ENCODE measurements at places on chromosomes 1 and 21.
A peak's percentile ranks its signal among the peaks of the same experiment; 100 is the strongest.

- no peak for DNase-seq
These were observed 1.8 kb upstream of the SYT2 start for GRCh38 chr1:202711949-202712635.

DNA sequence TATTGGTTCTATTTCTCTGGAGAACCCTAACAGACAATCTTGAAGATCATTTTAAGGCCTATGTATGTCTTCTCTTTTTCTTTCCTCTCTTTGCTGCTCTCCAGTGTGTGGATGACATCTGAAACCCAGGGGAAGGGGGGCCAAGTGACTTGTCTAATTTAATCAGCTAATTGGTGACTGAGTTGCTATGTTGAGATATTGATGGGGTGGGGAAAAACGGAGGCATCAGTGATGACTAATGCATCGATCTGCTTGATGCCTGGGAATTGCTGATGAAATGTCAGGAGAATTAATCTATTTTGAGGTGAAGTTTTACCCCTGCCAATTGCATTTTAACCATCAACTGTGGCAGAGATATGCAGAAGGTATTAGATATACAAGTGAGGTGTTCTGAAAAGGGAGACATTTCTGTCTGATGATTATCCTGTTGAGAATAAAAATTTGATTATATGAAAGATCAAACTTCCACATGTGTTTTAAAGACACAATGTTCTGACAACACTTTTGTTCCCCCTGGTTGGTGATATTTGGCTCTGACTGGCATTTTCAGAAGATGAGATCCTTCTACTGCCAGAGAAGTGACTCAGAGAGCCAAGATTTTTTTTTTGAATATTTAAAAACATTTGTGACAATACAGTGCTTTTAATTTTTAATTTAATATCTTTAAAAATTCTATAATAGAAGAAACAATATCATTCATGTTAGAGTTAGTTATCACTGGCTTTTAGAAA, 18.7 kb upstream of the PTGFR start:
- no peak for DNase-seq

GRCh38 chr21:39555911-39556590, 56.7 kb upstream of the B3GALT5 start:
- DNase-seq = no peak

- DNase-seq = no peak
These were observed 1.6 kb downstream of the ELOVL1 start for GRCh38 chr1:43366179-43366578.

DNA sequence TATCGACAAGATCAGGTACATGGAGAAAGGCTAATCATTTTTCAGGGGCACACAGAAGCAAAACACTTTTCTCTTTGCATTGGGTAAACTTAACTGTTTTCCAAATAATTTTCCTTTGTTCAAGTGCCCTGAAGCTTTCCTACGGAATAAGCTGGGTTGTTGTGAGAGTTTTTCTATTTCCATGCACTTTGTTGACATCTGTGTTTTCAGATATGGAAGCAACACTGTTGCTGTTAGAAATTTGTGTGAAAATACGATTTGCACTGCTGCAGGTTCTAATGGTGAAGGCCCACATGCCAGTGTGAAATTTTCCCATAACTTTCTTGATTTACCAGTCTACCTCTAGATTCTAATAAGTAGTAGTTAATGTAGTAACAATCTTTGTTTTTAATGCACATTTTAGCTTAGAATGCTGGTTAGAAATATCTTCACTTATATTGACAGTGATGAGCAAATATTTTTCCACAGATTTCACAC, 18.3 kb downstream of the NFYC start:
- DNase-seq = no peak

DNA sequence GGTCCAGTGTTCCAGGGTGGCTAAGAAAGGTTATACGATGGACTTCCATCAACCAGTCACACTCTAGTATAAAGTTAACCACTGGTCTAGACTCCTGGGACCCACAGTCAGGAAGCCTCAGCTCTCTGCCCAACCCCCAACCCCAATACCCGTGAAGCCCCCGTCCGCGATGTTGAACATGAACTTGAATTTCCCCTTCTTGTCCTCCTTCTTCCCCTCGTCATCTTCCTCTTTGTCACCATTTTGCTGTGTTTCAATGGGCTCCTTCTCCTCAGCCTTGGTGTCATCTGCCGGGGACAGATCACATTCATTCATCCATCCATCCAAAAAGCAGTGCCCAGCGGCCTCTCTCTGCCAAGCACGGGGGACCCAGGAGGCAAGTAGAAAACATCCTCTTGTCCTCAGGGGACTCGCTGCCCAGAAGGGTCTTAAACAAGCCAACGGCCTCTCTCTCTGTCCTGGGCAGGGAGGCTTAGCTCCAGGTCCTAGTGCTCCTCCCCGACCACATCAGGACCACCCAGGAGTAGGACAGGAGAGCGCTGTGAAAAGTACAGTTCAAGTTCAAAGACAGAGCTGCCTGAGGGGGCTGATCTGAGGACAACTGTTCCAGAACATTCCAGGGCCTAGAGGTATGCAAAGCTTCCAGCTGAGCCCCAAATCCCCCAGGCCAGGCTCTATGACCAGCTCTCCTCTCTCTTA, 66.5 kb downstream of the KCNAB2 start:
- no peak for DNase-seq

- DNase-seq = no peak
These were observed 106.7 kb downstream of the RNF220 start for GRCh38 chr1:44511769-44512168.

DNA sequence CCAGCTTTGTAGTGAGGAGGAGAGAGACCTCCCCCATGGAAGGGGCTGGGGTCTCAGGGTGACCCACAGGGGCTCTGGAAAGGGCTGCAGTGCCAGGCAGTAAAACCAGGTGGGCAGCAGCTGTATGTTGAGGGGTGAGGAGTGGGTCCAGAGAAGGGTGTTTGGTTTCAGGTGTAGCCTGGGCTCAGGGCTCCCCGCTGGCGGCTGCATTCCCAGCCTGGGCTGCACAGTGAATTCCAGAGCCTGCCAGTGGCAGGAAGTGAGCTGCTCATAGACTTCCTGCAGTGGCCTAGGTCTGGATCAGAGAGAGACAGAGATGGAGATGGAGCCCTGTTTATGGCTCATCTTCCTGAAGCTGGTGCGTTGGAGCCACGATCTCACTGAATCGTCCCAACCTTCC, 356.4 kb downstream of the PTPRU start:
- no peak for DNase-seq

DNA sequence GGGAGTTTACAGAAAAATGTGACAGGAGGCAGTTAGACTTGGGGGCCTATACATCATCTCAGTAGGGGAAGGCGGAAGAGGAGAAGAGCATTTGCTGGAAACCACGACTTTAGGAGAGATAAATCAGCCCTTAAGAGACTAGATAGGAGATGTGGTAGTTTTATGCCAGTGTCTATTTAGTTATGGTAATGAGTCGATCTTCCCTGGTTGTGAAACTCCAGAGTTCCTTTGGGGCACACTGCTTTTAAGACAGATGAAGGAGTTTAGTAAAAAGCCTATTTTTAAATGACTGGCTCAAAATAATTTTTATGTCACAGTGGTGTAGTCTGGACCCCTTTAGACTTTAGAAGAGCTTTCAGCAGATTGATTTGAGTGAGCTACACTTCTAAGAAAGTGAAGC, 7.8 kb downstream of the PGM1 start:
- no peak for DNase-seq

- DNase-seq = no peak
These were observed 74.6 kb downstream of the DPT start for GRCh38 chr1:168654198-168654915.

DNA sequence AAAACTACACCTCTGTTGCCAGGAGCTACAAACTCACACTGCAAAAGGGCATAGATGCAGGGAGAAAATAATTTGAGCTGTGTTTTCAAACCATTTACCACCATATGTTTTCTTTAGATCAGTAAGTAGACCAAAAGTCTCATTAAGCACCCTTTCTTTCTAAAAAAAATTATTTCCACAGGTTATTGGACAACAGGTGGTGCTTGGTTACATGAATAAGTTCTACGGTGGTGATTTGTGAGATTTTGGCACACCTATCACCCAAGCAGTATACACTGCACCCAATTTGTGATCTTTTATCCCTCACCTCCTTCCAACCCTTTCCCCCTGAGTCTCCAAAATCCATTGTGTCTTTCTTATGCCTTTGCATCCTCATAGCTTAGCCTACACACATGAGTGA, 21.1 kb downstream of the MAP10 start:
- no peak for DNase-seq

- no peak for DNase-seq
These were observed 12.5 kb upstream of the SMPDL3B start for GRCh38 chr1:27922272-27922671.

GRCh38 chr1:111988377-111988742, 1.1 kb downstream of the KCND3 start:
- peak; percentile 53 for DNase-seq

DNA sequence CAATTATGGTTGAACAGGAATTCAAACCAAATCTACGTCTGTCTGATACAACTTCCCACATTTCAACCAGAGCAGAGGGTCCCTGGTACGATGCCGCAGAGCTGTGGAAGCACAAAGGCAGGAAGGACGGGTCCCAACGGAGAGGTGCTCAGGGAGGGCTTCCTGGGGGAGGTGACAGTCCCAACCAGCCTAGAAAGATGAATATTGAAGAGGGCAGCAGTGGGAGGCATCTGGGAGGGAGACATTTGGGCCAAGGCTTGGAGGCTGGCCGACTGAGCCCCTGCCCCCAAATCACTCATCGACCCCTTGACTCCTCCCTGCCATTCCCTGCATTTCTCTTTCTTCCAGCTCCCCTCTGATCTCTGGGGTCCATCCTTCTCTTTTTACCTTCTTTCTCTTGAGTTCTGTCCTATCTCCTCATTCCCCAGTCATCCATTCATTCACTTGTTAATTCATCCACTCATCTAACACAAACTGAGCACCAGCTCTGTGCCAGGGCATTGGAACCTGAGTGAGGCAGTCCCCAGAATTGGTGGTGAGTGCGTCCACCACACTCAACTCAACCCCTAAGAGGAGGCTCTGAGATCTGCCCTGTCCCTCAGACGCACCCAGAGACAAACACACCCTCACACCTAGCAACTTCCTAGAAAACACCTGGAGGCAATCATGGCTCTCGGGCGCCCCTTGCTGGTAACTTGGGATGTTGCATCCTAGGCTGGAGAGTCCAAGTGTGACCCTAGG, 13.2 kb upstream of the CELA3B start:
- DNase-seq = peak; percentile 65

GRCh38 chr1:151593730-151594129, 18.1 kb upstream of the SNX27 start:
- no peak for DNase-seq

DNA sequence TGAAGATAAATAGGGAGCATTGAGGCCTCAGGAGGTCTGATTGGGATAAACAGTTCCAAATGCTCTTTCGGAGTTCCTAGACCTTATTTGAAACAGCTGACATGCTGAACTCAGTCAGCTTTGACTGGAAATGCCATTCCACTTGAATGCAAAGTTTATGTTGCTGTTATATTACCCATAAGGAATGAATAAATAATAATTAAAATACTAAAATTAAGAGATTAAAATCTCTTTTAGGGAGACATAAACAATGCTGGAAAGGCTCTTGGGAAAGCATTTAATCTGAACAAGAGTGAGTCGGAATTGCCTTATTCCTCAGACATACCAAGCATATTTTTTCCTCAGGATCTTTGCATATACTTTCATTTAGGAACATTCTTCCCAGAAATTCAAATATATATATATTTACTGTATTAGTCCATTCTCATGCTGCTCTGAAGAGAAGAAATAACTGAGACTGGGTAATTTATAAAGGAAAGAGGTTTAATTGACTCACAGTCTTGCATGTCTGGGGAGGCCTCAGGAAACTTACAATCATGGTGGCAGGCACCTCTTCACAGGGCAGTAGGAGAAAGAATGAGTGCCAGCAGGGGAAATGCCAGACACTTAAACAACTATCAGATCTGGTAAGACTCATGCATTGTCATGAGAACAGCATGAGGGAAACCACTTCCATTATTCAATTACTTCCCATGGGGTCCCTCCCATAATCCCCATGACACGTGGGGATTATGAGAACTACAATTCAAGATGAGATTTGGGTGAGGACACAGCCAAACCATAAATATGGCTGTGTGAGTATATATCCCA, 318.2 kb upstream of the PLXNA2 start:
- DNase-seq = no peak

DNA sequence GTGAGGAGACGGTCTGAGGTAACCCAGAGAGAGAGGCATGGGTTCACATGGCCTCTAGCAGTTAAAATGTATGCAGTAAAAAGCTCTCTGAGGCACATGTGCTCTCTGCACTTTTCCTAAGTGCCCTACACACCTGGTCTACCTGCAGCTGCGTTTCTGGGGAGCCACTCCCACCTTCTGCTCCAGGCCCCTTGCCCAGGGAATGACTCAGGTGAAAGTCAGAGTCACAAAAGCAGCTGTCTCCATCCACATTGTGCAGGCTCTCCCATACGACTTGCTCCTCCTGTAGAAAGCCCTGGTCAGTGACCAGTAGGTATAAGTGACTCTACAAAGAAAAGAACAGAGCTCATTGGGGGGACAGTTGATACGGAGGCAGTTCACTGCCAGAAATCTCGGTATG, 8.8 kb downstream of the MINDY1 start:
- DNase-seq = no peak

- DNase-seq = no peak
These were observed 213.2 kb upstream of the TMEM51 start for GRCh38 chr1:14940285-14940870.

DNA sequence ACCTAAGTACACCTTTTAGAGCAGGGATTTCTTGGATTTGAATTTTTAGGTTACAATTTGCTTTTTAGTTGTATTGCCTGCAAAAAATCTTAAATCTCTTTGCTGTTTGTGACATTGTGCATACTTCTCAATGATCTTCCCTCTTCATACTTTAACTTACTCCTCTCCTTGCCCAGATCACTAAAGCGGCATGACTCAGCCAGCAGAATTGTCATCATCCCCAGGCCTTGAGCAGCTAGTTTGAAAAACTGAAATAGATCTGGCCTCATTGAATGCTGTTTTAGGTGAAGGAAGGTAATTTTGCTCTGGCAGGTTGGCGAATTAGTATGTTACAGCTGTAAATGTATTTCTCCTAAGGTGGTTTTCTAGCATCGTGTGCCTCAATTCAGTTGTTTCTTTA, 145.9 kb downstream of the RYR2 start:
- DNase-seq = peak; percentile 18

DNA sequence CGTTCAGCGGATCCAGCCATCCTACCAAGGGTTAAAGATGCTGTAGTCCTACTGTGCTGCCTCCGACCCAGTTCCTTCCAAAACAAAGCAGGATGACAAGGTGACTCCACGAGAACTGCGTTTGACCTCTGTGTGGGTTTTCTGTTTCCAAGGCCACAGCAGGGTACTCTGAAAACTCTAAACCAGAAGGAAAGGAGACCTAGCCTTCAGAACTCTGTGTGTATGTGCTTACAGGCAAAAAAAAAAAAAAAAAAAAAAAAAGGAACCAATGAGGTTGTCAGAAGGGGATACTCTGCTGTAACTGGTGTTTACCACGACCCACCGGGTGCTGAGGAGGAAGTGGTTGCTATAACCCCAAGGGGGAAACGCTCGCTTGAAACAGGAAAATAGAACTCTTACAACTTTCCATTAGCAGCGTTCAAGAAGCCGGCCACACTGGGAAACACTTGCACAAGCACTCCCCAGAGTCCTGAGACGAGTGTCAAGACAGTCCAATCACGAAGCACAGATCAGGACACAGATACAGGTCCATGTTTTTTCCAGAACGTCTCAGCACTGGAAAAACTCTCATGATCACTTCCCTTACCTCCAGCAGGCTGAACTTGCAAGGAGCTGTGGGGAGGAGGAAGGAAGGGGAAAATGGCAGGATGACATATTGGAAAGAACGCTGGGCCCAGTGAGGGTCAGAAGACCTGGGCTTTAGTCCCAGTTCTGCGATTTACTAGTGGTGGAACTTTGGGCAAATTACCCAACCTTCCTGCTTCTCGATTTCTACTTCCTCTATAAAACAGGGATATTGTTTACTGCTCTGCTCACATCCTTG, 64.0 kb downstream of the ITPKB start:
- DNase-seq = no peak
